ENCODE measurements at places on chromosomes 2 and 18.

GRCh38 chr2:25881764-25882163, 3.5 kb upstream of the ASXL2 start:
- DNase-seq: no peak

GRCh38 chr18:21196426-21196825, 45.6 kb upstream of the GREB1L start:
- DNase-seq: no peak

DNA sequence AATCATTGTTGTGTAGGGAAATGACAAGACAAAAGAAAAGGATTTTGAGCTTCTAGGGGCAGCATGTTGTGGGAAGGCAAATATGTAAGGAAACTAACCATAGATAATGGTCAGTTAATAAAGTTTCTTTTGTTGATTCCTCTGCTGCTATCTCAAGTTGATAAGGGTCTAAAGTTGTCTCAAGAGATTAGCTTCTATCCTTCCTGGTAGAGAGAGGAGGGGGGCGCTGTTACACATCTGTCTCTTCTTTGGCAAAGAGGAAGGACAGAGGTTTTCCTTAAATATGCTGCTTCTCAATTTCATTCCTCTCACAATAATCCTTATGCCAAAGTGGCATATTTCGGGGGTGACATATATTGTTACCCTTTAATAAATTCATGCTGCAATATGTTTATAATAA, 944.0 kb downstream of the DPP10 start:
- no peak for DNase-seq

GRCh38 chr2:6398421-6398820, 467.3 kb downstream of the CMPK2 start:
- no peak for DNase-seq

- DNase-seq: no peak
These were observed 22.2 kb upstream of the NAB1 start for GRCh38 chr2:190626641-190627210.

DNA sequence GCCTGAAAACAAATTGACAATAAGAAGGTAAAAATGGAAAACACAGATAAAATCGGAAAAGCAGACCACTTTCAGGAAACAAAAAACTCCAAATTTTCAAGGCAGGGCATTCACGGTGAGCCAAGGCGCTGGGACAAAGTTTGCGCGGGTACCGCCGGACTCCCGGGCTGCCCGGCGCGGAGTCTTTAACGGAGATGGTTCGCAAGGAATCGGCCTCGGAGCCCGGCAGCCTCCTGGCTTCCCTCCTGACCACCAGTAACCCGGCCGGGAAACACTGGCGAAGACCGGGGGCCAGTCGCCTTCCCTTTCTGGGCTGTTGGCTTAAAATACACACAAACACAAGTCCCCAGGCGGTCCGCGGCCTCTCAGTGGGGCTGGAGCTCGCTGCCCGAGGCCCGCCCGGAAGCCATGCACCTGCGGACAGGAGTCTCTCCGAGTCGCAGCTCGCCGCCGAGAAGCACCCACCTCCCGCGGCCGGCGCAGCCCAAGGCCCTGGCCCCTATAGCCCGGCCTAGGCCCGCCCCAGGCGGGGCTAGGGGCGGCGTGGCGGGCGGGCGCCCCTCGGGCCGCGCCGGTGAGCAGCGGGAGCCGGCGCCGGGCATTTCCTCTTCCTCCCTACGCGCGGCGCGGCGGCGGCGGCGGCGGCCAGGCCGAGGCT, 622 bp upstream of the KCMF1 start:
- DNase-seq: peak; percentile 82

DNA sequence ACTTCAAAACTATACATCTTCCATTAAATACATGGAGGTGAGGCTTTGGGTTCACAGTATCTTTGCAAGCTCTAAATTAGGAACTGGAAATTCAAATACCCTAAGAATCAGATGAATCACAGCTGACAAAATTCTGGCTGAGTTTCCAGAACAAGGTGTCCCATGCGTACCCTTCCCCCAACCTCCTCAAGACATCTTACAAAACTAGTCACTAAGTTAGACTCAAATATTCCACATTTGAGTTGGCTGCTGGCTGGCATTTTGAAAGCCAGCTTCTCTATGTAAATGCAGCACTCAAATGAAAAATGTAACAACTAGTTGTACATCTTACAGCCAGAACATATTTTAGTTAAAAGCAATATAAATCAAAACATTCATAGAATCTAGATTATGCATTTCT, 131.0 kb upstream of the ARL5A start:
- DNase-seq: no peak

DNA sequence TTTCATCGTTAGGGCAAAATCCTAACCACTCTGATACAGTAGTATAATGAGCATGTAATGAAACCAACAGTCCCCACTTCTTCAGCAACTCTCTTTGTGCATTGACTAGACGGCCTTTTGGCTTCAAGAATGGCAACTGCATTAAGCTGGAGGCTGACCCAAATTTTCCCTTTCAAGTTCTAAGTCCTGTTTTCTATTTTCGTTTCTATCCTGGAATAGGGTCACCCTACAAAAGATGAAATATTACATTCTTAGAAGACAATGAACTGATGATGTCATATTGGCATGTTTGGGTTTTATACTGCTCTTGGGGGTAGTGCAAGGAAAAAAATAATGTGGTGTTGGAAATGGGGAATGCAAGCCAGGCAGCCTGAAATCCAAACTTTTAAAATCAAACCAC, 254.4 kb downstream of the ETAA1 start:
- DNase-seq: no peak

- DNase-seq: no peak
These were observed 549.5 kb upstream of the ID2 start for GRCh38 chr2:8132351-8132831.

GRCh38 chr18:725646-726045, 13.2 kb upstream of the ENOSF1 start:
- no peak for DNase-seq

DNA sequence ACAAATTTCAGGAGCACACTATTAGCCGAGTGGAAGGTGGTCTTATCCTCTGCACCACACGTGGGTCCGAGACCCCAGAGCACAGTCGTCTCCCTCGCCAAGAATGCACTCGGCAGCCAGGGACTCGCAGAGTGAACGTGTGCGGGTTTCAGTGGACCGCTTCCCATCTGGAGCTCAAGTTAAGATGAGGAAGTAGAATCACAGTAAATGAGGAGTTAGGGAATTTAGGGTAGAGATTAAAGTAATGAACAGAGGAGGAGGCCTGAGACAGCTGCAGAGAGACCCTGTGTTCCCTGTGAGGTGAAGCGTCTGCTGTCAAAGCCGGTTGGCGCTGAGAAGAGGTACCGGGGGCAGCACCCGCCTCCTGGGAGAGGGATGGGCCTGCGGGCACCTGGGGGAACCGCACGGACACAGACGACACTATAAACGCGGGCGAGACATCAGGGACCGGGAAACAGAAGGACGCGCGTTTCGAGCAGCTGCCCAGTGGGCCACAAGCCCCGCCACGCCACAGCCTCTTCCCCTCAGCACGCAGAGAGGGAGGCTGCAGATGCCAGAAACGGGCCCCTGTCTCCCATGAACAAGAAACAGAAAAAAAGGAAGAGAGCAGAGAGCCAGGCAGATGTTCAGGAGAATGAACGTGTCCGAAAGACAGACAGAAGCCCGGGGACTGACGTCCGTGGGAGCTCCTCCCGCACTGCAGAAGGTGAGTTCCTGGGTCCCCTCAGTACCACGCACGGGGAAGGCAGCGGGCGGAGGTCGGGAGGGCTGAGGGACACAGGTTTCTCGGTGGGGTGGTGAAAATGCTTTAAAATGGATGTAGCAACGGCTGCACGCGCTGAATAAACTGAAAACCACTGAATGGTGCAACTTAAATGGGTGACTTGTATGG, 5.4 kb upstream of the KCNG2 start:
- DNase-seq: no peak

GRCh38 chr2:210162466-210163124, 8.6 kb downstream of the KANSL1L start:
- DNase-seq: no peak

DNA sequence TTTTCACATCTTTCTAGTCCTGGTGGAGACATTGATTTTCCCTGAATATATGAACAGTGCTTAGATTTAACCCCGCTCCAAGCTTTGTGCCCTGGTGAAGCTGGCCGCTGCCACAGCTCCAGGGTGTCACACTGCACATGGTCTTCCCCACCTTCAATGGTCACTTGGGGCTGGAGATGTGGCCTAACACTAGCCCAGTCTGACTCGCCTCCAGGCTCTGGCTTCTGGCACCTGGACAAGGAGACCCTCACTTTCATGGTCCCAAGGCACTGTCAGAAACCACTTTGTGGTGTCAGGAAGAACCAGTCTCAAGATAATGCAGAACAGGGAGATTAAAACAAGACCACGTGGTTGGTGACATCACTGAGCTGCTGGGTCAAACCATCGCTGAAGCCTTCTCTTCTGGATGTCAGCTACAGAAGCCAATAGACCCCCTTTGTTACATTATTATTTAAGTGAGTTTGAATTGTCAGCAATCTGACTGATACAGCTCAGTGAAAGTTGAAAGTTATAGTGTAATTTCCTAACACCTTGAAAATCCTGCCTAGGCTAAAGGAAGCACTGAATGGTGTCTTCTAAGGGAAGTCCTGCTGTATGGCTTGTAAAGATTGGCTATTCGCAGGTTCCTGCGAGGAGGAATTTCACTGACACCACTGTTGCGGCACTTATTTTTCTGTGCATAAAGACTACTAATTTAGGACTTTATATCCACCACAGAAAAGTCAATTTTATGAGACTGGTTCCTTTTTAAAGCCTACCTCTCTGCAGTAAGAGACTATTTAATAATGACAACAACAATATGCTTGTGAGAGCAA, 55.0 kb upstream of the CTDP1 start:
- no peak for DNase-seq

DNA sequence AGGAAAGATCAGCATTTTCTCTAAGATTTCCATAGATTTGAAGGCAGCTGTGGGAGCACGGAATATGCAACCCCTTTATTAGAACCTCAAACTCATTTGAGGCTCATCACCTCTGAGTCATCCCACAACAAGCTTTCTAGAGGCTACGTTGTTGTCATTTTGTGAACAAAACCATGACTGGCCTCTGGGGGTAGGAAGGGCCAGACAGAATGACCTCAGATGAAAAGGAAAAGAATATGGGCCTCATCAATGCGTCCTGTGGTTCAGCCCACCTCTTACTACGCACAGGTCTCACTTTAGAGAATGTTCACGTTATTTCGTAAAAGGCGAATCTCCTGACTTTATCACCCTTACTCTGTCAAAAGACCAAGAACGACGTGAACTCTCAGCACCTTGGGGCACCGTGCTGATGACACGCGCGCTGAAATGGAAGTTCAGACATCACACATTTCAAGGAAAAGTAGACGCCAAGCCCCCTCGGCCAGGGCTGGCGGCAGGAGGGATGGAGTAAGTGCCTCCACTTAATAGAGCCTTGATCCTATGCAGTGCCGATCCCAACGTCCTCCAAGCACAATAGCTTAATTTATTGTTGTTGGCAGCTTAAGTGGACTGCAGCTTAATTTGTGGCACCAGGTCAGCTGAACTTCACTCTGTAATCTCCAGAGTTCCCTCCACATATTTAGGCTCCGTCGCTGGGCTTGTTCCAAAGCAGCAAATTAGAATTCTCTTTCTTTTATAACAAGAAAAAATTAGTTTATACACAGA, 208.3 kb downstream of the EIPR1 start:
- DNase-seq: no peak

DNA sequence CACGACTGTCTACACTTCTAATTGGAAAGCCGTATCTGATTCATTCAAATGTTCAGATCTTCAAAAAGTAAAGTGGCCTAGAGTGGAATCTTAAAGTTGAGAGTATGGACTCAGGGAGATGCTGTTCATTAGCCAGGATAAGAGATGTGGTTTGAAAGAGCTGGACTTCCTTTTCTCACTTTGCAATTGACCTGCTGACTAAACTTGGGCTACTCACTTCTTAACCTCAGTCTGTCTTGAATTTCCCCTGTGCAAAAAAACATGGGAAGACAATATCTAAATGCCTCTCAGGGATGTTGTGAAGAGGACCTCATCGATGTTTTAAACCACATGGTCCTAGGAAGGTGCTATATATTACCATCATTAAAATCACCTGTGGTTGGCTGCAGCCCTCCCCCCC, 64.1 kb downstream of the BCL2 start:
- DNase-seq: no peak

DNA sequence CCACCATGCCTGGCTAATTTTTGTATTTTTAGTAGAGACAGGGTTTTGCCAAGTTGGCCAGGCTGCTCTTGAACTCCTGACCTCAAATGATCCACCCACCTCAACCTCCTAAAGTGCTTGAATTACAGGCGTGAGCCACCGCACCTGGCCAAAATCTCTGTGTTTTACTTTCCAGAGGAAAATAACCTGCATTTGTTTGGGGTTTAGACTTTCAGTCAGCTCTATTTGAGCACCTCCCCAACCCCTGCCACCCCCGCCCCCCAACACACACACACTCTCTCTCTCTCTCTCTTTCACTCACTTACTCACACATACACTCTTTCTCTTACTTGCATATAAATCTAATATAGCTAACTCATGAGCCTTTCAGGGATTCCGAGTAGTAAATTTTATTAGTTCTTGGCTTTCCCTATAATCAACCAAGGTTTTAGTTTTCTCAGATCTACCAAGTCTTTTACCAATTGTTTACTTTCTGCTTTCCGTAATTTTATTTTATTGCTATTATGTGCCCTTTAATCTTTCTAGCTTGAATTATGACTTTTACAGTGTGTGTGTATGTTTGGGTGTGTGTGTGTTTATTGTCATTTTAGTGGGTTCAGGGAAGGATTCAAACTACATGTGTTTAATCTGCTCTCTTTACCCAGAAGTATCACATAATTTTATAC, 24.5 kb downstream of the MFSD6 start:
- no peak for DNase-seq

DNA sequence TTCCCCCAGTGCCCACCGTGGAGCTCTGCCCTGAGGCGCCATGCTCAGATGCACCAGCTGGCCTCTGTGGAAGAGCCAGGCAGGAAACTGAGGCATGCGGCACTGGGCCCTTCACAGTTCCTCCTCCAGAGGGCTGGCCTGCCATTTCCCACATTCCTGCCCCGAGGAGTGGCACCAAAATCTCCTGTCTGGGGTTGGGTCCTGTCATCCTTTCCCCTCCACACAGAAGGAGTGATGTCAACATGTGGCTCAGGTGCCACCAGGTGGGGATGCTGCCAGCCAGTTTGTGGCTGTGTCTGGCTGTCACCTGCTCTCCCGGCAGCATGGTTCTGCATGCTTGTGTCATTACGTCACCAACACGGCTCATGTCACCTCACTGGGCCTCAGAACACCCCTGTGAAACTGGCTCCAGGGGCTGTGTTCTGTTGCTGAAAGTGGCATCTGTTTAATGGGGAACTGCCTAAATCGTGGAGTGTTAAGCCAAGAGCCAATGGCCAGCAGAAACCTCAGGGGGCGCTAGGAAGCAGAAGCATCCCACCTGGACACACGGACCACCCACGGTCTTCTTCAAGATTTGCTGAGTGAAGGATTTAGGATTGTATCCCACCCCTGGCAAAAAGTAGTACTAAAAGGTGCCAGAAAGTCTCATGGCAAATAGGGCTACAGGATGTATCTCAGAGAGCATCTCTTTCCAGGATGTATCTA, 51.3 kb downstream of the ZAP70 start:
- DNase-seq: no peak

GRCh38 chr2:24994146-24994724, 22.5 kb upstream of the DNAJC27 start:
- DNase-seq: no peak
